ENCODE measurements at places on chromosomes 7 and 10. TPM values are rescaled to one million over a fixed set of nuclear protein-coding genes. Genes with fewer than 3 reads are reported as not detected.

Gene MACC1
- total RNA-seq = 0.46 TPM

Gene IFIT2
- total RNA-seq = 4.0 TPM

Gene MMD2
- total RNA-seq = not detected

Gene TMEM176B
- total RNA-seq = 0.27 TPM

Gene PDE1C
- 1.9 TPM for total RNA-seq

Gene ATP6V0E2
- 21.6 TPM for total RNA-seq

Gene SHH
- not detected for total RNA-seq

Gene LRIT1
- total RNA-seq = not detected

Gene FAM241B
- total RNA-seq = 3.3 TPM

Gene FAM13C
- 8.1 TPM for total RNA-seq

Gene DDC
- not detected for total RNA-seq

Gene PON2
- total RNA-seq = 222 TPM

Gene HKDC1
- 0.23 TPM for total RNA-seq

Gene TPST1
- 93.2 TPM for total RNA-seq

Gene PDZD7
- 0.21 TPM for total RNA-seq

Gene PRSS37
- not detected for total RNA-seq

Gene PLPP4
- total RNA-seq = 2.6 TPM

Gene GAD2
- not detected for total RNA-seq

Gene ATP6V0A4
- 0.39 TPM for total RNA-seq

Gene PSMC2
- total RNA-seq = 457 TPM

Gene PRR15
- 1.2 TPM for total RNA-seq

Gene FAM107B
- 10.0 TPM for total RNA-seq

Gene SRRM3
- total RNA-seq = 3.8 TPM

Gene RET
- total RNA-seq = 0.04 TPM

Gene CCNJ
- 5.0 TPM for total RNA-seq

Gene WEE2
- total RNA-seq = not detected

Gene CFAP43
- total RNA-seq = 0.27 TPM

Measured in H4 (cell line).